ENCODE measurements at places on chromosomes 1 and 21. TPM values are rescaled to one million over a fixed set of nuclear protein-coding genes. Genes with fewer than 3 reads are reported as not detected.

GRCh38 chr1:58881471-58881994, 97.7 kb upstream of the JUN start:
- H3K4me3 ChIP-seq, result no peak overlapping the region
- no peaks in the 10 kb centered on the region for H3K27me3 ChIP-seq
- no peaks in the 10 kb centered on the region for H3K36me3 ChIP-seq
- no peak overlapping the region for H3K27ac ChIP-seq
- peaks cover 22% of the 10 kb centered on the region for H3K4me1 ChIP-seq

DNA sequence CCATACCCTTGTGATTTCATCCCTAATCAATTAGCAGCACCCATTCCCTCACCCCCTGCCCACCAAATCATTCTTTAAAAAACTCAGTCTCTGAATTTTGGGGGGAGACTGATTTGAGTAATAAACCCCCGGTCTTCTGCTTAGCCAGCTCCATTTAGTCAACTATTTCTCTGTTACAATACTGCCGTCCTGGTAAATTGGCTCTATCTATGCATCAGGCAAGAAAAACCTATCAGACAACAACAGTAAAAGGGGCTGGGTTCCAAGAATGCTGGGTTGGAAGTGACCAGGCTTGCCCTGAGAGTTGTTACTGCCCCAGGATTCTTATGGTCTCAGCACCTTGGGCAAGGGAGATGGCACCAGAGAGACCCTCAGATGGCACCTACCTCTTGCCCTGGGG, 16.3 kb upstream of the C1orf198 start:
- H3K27ac ChIP-seq, result no peak overlapping the region
- H3K4me3 ChIP-seq, result no peak overlapping the region
- no peak for DNase-seq

GRCh38 chr21:46196733-46197132, 12.5 kb upstream of the SPATC1L start:
- H3K4me3 ChIP-seq, result no peak overlapping the region
- no peak overlapping the region for H3K27ac ChIP-seq
- H3K4me1 ChIP-seq, result no peaks in the 10 kb centered on the region
- no peaks in the 10 kb centered on the region for H3K27me3 ChIP-seq
- DNase-seq, result peak; percentile 31

DNA sequence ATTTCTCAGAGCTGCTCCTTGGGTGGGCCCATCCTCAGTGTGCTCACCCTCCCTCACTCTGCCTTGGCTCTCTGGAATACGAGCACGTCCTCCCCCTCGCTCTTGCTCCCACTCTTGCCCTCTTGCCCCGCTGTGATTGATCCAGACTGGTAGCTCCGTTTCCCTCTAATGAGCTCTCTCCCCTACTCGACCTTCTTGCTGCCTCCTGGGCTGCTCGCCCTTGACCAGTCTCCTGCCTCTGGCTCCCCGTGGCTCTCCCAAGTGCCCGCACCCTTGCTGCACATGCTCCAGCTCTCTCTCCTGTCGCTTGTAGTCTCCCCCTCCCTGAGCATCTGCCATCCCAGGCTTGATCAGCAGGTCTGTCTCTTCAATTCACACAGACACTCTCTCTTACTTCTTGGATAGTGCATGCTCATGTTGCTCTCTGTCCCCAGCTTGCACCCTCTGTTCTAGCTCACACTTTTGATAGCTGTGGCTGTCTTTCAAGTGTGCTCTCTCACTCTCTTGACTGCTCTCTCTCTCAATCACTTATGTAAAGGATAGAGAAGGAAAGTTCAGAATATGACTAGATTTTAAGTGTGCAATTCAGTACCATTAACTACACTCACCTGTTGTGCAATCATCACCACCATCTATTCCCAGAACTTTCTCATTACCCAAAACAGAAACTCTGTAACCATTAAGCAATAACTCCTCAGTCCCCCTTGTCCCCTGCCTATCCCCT, 51.1 kb downstream of the PHC2 start:
- H3K27ac ChIP-seq, result no peak overlapping the region
- H3K4me1 ChIP-seq, result no peaks in the 10 kb centered on the region
- DNase-seq, result no peak

DNA sequence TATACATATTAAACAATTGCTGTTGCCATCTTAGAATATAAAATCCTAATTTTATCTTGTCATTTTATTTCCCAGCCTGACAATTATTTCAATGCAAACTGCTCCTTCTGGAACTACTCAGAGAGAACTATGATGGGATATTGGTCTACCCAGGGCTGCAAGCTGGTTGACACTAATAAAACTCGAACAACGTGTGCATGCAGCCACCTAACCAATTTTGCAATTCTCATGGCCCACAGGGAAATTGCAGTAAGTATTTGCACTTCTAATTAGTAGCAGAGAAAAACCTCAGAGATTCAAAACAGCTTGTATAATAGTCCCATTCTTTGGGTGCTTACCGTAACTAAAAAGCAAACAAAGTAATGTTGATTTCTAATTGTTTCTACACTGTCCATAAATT, 167.2 kb downstream of the ADGRL2 start:
- no peak overlapping the region for H3K4me3 ChIP-seq
- peaks cover 57% of the 10 kb centered on the region for H3K36me3 ChIP-seq
- H3K27me3 ChIP-seq, result no peaks in the 10 kb centered on the region
- no peak overlapping the region for H3K27ac ChIP-seq

DNA sequence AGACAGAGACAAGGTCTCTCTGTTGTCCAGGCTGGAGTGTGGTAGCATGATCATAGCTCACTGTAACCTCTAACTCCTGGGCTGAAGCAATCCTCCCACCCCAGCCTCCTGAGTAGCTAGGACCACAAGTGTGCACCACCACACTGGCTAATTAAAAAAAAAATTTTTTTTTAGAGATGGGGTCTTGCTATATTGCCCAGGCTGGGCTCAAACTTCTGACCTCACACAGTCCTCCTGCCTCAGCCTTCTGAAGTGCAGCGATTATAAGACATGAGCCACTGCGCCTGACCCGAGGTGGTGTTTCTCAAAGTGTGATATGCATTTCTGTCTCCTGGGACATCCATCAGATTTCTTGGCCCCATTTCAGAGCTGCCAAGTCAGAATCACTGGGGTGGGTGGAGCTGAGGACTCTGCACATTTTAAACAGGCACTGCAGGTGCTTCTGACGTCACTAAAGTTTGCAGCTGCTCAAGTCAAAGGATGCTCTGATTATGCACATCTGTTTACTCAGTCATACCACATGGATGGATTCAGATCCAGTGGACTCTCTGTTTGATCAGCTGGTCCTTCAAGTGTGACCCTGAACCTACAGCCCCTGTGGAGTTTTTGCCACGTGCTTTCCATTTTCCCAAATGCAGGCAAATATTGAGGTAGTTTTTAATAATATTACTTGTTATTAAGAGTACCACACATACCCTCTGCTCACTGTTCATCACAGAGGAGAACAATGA, 21.4 kb downstream of the TGFB2 start:
- H3K4me1 ChIP-seq, result no peaks in the 10 kb centered on the region
- no peaks in the 10 kb centered on the region for H3K36me3 ChIP-seq
- DNase-seq, result no peak
- H3K27ac ChIP-seq, result no peak overlapping the region

GRCh38 chr1:46521414-46521813, 30.0 kb downstream of the KNCN start:
- H3K4me1 ChIP-seq, result peaks cover 46% of the 10 kb centered on the region
- peaks cover 29% of the 10 kb centered on the region for H3K27me3 ChIP-seq
- DNase-seq, result peak; percentile 37
- no peak overlapping the region for H3K27ac ChIP-seq

DNA sequence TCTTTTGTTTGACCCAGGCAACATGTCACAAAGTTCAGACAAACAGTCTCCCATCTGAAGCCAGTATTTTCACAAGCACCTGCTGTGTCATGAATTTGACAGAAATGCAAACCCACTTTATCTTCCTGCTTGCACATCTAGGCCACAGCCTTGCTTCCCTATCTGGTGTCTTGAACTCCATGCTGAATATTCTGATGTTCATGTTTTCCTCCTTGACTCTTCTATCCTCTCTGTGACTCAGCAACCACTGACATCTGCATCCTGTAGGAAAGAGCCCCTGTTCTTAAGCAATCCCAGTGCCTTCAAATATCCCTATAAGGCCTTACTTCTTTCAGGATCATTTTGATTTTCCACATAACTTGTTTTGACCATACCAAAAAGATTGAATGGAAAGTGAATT, 6.5 kb downstream of the CD55 start:
- no peak for DNase-seq
- no peak overlapping the region for H3K27ac ChIP-seq
- H3K4me3 ChIP-seq, result no peak overlapping the region
- no peaks in the 10 kb centered on the region for H3K27me3 ChIP-seq
- peaks cover 3% of the 10 kb centered on the region for H3K36me3 ChIP-seq

DNA sequence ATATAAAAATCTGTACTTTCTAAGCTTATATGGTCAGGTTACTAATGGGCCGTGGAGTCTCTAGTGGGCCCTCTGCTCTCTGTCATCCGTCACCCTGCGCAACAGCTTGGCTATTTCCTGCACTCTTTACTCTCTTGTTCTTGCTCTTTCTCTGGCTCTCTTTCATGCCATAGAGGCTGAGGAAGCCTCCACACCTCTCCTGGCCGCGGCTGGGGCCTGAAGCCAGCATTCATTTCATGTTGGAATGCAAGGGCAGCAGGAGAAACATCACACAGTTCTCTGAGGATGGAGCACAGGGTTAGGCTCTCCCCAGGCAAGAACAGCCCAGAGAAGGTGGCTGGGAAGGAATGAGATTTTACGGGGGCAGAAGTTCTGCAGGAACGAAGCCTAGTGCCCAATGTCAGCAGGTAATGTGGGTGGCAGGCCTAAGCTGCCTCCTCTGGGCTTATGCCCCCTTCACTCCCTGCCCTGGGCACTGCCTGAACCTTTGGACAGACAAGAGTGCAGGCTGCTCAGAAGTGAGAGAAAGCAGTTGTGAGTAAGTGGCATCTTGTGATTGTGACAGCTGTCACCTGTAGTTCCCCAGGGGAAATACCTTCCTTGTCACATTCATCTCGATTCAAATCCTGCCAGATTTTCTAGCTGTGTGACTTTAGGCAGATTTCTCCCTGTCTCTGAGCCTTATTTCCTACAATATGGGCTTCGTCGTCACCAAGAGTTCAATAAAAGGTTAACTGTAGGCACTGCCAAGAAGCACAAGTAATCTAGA, 3.6 kb upstream of the FHAD1 start:
- no peaks in the 10 kb centered on the region for H3K36me3 ChIP-seq
- peaks cover 2% of the 10 kb centered on the region for H3K4me1 ChIP-seq
- DNase-seq, result no peak
- no peak overlapping the region for H3K4me3 ChIP-seq
- H3K27ac ChIP-seq, result no peak overlapping the region

DNA sequence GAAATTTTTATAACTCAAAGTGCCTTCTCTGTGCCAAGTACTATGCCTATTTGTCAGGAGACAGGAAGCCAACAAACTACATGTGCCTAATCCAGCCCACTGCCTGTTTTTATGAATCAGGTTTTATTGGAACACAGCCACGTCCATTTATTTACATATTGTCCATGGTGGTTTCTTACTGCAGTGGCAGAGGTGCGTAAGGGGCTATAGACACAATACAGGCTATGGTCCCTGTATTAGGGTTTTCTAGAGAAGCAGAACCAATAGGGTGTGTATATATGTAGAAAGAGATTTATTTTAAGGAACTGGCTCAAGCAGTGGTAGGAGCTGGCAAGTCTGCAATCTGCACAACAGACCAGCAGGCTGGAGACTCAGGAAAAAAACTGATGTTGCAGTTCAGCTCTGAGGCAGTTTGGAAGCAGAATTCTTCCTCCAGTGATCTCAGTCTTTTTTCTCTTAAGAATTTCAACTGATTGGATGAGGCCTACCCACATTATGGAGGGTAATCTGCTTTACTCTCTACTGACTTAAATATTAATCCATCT, 15.4 kb downstream of the PPIE start:
- peaks cover 70% of the 10 kb centered on the region for H3K36me3 ChIP-seq
- no peak overlapping the region for H3K4me3 ChIP-seq
- DNase-seq, result no peak
- no peak overlapping the region for H3K27ac ChIP-seq
- no peaks in the 10 kb centered on the region for H3K27me3 ChIP-seq
- no peaks in the 10 kb centered on the region for H3K4me1 ChIP-seq

GRCh38 chr1:184403961-184404726, 17.3 kb downstream of the C1orf21 start:
- no peaks in the 10 kb centered on the region for H3K36me3 ChIP-seq
- DNase-seq, result no peak
- H3K27ac ChIP-seq, result no peak overlapping the region

GRCh38 chr1:150511551-150511950, 3.6 kb downstream of the ECM1 start:
- H3K4me1 ChIP-seq, result peaks cover 10% of the 10 kb centered on the region
- H3K4me3 ChIP-seq, result no peak overlapping the region
- H3K27me3 ChIP-seq, result no peaks in the 10 kb centered on the region
- H3K27ac ChIP-seq, result no peak overlapping the region
- H3K36me3 ChIP-seq, result peaks cover 15% of the 10 kb centered on the region
- no peak for DNase-seq

DNA sequence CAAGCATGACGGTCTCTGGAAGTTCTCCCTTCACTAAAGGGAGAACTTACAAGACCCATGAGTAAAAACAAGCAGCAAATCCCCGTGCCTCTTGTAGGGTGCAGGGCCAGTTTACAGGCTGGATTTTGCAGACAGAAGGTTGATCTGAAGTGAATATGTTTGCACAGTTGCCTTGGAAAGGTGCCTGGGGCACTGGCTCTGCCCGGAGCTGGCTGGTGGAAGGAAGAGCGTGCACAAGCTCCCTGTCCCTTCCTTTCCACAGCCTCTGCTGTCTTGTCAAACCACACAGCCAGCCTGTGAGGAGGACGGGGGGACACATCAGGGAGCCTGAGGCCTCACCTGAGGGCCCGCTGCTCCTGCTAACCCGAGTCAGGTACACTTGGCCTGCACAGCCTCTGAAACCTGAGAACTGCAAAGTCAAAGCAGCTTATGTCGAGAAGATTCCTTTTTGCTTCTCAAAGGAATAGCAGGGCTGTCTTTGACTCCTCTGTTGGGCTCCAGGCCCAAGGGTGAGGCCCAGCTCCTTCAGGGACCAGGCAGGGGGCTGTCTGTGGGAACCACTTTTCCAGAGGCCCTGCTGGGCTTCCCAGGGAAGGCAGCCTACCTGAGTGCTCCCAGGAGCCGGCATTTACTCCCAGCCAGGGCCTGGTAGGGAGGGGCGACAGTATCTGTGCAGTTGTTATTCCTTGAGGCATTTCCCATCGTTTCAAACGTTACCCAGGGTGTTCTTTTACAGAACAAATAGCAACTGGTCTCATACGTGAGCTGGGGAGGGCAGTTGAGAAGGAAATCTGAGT, 251.5 kb downstream of the SIPA1L2 start:
- no peak overlapping the region for H3K4me3 ChIP-seq
- no peak for DNase-seq
- H3K36me3 ChIP-seq, result no peaks in the 10 kb centered on the region
- no peaks in the 10 kb centered on the region for H3K4me1 ChIP-seq
- H3K27ac ChIP-seq, result no peak overlapping the region

THRAP3 gene
- total RNA-seq, result 165 TPM

HDGF gene
- 495 TPM for total RNA-seq

TFAP2E gene
- 0.66 TPM for total RNA-seq

ASCL5 gene
- total RNA-seq, result 1.4 TPM

GPR153 gene
- total RNA-seq, result 2.9 TPM

PLA2G2D gene
- not detected for total RNA-seq

KAZN gene
- 13.5 TPM for total RNA-seq

Measured in endodermal cell (in vitro differentiated cells).